CD4-positive, alpha-beta T cell treated with Interleukin-2 at 100 ng/mL for 4 hours (primary cell): ENCODE measurements at places on chromosomes 1 and 21.

GRCh38 chr1:200530623-200531261, 89.8 kb downstream of the KIF14 start:
- peak; percentile 35 for DNase-seq

- DNase-seq, result no peak
These were observed 316.9 kb upstream of the SGIP1 start for GRCh38 chr1:66217021-66217420.

GRCh38 chr1:43924516-43924915, 9.1 kb upstream of the ARTN start:
- no peak for DNase-seq

- no peak for DNase-seq
These were observed 103.2 kb upstream of the SLC44A3 start for GRCh38 chr1:94716965-94717364.

GRCh38 chr1:228650141-228650540, 85.1 kb upstream of the RHOU start:
- DNase-seq, result no peak

- no peak for DNase-seq
These were observed 14.8 kb downstream of the ALX3 start for GRCh38 chr1:110055493-110056284.

DNA sequence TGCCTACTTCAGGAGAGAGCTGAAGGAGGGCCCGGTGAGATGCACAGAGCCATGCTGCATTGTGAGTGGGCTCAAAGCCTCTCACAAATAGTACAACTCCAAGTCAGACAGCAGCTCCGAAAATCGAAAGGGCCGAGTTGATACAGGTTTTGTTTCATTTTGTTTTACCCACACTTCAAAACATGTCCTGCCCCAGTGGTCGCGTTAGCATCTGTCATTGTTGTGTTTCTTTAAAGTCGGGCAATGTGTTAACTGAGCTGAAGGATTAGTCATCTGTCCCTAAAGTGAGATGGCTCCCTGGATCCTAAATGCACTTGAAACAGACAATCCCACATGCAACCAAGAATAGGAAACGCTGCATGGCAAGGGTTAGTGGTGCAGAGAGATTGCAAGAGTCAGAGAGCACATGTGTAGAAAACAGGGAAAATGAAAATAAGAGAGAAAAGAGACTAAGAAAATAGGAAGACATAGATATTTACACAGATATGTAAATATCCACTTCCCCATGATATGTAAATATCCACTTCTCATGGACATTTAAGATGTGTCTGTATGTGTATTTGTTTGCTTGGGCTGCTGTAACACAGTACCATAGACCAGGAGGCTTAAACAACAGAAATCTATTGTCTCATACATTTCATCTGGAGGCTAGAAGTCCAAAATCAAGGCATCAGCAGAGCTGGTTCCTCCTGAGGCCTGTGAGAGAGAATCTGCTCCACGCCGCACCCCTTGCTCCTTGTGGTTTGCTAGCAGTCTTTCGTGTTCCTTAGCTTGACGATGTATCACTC, 131.4 kb upstream of the RAB4A start:
- peak; percentile 5 for DNase-seq

GRCh38 chr1:53341521-53341895, 13.6 kb upstream of the LRP8 start:
- DNase-seq, result no peak

DNA sequence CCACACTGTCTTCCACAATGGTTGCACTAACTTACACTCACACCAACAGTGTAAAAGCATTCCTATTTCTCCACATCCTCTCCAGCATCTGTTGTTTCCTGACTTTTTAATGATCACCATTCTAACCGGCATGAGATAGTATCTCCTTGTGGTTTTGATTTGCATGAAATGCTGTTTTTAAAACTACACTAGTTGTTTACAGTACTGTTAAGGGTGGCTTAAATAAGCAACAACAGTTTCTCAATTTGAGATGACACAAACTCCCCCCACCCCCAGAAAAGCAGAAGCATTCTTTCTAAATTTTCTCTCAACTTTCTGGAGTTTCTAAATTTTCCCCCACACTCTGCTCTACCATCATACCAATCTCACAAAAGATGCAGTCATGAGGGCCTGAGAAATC, 7.1 kb upstream of the SLAMF7 start:
- DNase-seq, result no peak

DNA sequence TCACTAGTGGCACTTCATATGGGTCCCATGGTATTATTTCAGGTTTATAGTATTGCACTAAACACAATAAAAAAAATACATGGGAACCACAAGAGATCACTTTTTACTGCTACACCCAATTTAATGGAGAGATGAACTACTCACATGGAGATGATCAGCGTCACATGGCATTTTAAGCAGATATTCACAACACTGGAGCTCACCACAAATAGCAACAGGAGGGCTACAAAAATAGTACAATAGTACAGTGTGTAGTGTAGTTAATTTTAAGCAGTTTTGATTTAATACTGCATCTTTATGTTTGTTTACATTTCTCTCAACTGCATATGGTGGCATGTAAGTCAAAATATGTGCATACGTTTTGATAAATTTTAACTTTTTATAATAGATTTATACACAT, 31.0 kb downstream of the SNX7 start:
- DNase-seq, result no peak

DNA sequence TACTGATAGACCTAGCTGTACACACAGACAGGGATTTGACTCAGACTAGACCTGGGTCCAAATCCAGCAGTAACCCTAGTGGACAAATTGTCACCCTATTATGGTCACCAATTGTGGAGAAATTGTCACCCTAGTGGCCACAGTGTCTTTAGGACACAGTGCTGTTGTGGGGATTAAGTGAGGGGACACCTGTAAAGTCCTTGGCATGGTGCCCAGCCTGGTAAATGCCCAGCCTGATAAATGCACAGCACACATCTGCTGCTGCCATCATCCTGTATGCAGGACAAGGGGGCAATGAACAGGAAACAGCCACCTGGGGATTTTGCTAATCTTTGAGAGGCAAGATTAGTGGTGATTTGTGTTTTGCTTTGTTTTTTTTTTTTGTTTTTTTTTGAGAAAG, 2.3 kb downstream of the TMEM61 start:
- no peak for DNase-seq

GRCh38 chr1:206512058-206512850, 4.9 kb downstream of the RASSF5 start:
- no peak for DNase-seq

- DNase-seq, result no peak
These were observed 177.3 kb upstream of the SGIP1 start for GRCh38 chr1:66356605-66357004.

GRCh38 chr21:36859744-36860501, 106.5 kb downstream of the HLCS start:
- DNase-seq, result peak; percentile 37

DNA sequence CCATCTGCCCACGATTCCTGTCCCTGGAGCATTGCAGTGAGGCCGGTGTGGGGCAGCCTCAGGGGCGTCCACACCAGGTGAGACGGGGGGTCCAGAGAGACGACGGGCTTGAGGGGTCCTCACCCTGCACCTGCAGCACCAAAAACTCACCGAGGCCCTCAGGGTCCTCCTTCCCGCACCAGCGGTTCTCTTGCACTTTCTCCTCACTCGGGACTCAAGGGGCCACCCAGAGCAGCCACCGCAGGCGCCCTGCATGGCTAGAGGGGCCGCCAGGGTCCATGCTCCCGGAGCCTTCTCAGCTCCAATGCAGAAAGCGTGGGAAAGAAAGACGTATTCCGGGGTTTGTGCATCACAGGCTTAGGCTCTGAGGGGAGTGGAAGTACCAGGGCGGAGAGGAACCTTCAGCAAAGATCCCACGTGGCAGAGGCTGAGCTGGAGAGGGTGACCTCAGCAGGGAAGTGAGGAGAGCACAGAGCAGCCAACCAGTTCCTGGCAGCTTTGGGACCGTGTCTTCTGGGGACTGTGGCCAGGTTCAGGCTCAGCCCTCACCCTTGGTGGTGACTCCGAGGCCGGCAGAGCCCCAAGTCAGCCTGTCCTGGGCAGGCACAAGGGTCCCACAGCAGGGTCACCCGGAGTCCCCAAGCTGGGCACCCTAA, 19.5 kb upstream of the COL6A2 start:
- no peak for DNase-seq

DNA sequence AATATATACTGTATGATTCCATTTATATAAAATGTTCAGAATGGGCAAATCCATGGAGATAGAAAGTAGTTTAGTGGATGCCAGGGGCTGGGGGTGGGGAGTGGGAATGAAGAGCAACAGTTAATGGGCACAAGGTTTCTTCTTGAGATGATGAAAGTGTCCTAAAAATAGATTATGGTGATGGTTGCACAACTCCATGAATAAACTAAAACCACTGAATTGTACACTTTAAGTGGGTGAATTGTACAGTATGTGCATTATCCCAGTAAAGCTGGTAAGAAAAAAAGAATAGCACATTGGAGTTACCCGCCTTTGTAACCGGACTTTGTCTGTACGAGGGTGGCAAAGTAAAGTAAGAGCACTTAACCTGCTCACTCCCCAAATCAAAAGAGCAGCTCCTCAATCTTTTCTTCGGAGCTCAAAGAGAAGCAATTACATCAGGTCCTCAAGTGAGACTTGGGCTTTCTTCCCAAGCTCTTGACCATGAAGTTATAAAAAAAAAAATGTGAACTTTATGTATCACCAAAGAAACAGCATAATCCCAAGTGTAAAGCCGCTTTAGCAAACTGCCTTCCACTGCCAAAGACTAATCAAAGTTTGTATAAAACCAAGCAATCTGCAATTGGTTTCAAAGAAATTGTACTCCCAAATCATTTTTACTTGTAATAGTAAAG, 32.1 kb downstream of the ALDH9A1 start:
- DNase-seq, result no peak

GRCh38 chr1:82045221-82045620, 244.5 kb downstream of the ADGRL2 start:
- no peak for DNase-seq

GRCh38 chr1:246930830-246931548, 759 bp downstream of the AHCTF1 start:
- DNase-seq, result peak; percentile 49

DNA sequence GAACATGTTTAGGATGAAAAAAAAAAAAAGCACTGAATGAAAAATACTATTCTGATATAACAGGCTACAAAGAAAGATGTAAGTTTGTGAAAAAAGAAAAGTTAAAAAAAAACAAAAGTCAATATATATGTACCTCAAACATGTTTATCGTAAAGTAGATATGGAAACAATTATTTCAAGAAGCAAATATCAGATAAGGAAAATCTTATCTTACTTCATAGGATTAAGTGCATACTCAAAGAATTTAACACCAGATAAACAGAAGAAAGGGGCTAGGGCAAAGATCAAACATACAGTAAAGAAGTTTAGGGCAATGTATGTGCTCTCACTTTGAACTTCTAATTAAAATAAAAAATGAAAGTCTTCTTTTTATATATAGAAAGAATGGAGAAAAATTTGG, 75.3 kb downstream of the NEGR1 start:
- no peak for DNase-seq
